Jurkat, Clone E6-1 (cell line): ENCODE measurements at places on chromosomes 12 and 14.

- DNase-seq, result no peak
These were observed 20.7 kb upstream of the TAS2R14 start for GRCh38 chr12:10959804-10960203.

GRCh38 chr14:50812856-50813543 is 18.0 kb downstream of the NIN start:
- DNase-seq, result no peak

DNA sequence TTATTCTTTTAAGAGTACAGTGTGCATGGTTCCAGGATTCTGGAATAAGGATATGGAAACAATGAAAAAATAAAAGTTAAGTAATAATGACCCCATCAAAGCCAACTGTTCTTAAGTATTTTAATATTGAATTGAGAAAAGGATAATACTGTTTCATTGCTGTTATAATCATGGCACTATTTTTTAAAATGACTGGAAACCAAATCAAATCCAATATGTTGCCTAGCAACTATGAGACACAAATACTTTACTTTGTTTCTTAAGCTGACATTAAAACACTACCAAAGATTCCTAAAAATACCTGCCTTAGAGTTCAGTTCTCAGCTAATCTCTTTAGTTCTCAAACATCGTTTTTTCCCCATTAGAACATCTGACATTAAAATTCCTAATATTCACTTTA is 66.4 kb upstream of the OTOGL start:
- DNase-seq, result no peak

DNA sequence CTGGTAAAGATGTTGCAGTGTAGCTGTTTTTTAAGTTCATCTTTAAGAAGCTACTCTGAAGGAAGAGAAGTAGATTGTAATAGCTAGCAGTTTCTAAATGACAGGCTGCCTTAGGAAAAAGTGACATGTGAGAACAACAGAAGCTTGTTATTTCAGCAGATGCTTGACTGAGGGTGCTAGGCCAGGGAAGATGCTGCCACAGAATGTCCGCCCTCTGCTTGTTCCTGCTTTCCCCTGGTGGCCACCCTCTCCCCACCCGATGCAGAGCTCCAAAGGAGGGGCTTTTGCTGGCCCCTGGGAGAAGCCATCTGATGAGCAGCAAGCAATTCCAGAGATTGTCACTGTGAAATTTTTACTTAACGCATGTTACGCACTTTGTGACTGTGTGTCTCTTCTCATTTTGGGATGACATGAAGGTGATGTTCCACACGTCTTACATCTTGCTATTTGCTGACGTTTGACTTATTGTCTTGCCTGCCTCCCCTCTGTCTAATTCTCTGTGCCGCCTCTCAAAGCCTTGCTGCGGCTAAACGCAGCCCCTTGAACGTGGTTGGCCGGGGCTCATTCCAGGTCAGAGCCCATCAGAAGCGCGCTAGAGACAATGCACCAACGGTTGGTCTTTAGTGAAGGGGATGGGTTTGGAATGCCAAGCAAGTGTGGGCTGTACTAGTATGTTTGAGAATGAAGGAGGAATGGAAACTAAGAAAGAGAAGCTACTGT is 44.8 kb downstream of the WDR20 start:
- DNase-seq, result no peak
